ENCODE measurements at places on chromosomes 3 and 15.

DNA sequence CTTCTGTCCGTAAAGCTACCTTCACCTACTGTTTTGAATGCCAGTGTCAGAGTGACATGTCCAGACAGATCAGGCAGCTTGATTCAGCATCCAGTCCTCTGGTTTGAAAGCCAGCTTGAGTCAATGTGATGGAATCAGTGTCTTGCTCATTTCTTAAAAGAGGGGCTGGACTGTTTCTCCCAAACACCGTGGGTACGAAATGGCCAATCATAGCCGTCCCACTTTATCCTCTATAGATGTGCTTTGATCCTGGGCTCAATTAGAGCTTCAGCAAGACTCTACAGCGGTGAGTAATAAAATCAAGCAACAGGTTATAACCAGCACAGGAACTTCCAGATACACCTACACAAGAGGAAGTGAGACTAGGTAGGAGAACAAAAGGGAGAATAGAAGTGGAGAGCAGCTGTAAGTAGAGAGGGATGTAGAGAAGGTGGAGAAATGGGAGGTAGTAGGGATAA, 17.0 kb upstream of the OR5K1 start:
- DNase-seq: no peak

GRCh38 chr15:74227968-74228722, 8.0 kb upstream of the CCDC33 start:
- no peak for DNase-seq

DNA sequence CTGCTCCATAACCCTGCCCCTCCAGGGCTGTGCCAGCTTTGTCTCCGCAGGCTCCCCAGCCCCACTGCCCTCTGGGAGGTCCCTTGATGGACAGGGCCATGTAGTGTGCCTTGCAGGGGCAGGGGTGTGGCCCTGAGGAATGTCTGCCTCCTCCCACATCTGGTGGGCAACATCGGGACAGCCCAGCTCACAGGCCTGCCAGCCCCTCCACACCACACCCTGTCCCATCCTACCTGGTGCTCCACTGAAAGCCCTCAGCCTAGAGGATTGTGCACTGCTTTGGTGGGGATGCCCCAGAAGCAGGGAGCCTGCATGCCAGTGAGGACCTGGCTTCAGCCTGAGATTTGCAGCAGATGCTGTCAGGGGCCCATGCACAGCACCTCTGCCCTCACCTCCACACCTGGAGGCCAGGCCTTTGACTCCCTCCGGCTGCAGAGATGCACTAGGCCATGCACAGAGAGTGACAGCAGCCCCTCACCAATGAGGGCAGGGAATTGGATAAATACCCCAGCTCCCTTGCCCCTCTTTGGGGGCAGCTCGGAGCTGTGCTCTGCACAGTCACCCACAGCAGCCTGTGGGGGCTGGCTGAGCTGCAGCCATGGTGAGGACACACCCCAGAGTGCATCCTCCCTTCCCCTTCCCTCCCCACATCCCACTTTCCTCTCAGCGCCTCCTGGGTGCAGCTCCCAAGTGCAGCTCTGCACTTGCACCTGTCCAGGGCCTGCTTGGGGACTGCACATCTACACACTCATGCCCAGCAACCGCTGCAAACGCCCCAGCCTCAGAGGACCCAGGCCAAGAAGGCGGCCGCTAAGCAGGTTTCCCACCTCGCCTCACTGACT, 2.7 kb downstream of the C3orf22 start:
- DNase-seq: no peak

DNA sequence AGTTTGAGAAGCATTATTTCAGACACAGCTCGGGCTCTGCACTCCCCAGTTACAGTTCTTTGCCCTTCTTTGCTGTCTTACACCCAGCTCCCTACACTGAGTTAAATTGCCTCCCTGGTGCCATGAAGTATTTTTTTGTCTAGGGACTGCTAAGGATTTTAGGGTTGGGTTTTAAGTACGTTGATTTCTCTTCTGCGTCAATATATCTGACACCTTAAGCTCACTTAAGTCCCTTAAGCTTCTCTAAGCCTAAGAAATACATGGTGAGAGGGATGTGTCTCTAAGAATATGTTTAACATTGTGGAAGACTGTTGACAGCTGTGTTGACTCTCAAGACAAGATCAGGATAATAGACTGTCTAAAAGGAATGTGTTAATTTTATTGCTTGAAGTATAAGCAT, 400.5 kb downstream of the PTPRG start:
- DNase-seq: no peak

DNA sequence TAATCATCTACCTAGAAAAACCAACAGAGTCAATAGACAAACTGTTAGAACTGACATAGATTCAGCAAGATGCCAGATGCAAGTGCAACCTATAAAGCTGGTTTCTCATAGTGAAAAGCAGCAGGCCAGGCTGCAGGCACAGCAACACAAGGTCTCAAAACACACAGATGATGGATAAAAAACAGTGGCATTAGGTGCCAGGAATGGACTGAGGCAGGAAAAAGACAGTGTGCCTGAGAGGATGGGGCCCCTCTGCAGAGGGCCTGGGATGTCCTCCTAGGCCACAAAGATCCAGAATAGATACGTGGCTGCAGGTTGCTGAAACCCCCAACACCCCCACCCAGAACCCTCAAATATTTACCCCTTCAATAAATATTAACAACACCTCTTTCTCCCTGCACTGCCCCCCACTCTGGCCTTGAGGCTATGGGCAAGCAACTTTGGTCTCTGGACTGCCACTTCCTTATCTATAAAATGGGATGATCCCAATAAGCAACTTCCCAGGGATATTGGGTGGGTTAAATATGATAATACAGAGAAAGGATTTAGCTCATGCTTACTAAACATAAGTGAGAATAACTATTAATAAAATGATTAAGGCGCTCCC, 35.2 kb upstream of the FGD5 start:
- DNase-seq: no peak

DNA sequence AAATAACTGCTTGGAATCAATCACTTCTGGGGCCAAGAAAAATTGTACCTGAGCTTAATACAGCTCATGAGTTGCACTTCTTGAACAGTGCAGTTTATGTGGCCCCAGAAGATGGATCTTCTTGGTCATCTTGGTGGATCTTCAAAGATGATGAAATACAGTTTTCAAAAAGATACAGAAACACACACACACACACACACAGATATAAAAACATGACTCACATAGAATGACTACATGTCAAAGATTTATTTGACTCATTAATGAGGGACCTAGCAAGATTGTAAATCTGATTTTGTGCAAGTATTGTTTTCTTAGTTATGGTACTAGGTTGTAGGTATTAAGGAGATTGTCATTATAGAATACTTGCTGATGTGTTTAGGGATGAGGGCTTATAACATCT, 32.6 kb downstream of the PDCD6IP start:
- no peak for DNase-seq

DNA sequence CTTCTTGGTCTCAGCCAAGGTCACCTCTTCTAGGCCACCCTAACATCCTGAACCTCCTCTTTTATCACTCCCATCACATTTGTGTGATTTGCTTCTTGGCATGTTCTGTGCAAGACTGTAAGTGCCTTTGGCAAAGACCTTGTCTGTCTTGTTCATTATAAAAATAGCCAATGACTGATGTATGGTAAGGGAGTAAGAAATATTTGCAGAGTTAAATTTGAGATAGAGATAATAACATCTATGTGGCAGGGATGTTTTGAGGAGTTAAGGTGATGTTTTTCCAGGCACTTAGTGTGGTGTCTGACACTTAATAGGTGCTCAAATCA, 202.3 kb downstream of the CADPS start:
- DNase-seq: no peak

DNA sequence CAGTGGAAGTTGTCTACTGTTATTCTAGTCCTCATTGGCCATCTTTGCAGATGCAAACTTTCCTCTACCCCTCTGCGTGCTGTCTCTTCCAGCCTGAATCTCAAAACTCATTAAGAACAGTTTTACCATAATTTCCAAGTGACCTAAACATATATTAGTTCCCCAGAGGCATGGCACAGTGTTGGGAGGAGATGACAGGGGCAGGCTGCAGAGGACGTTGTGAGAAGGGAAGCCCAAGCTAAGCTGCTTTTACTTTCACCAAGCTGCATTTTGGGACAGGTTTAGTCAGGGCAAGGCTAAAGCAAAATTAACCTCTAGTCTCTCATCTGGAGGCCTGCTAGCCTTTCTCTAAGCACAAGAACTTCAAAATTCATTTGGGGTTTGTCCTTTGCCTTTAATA, 318.6 kb upstream of the SATB1 start:
- DNase-seq: peak; percentile 83

Data from activated CD4-positive, alpha-beta T cell treated with anti-CD3 and anti-CD28 coated beads, Interleukin-2, amount 10 ng/mL, durations not matched to agents 24 days and 14 days (primary cell).